ENCODE measurements at places on chromosomes 2 and 18. TPM values are rescaled to one million over a fixed set of nuclear protein-coding genes. Genes with fewer than 3 reads are reported as not detected.

- H3K4me3 ChIP-seq, result no peak overlapping the region
- peaks cover 10% of the 10 kb centered on the region for H3K36me3 ChIP-seq
- no peak overlapping the region for H3K27ac ChIP-seq
Observed at GRCh38 chr2:232325324-232326273, 53.0 kb upstream of the ALPP start.

- no peak overlapping the region for H3K27ac ChIP-seq
- no peaks in the 10 kb centered on the region for H3K4me1 ChIP-seq
- no peaks in the 10 kb centered on the region for H3K36me3 ChIP-seq
- no peak overlapping the region for H3K4me3 ChIP-seq
Observed at GRCh38 chr2:67436221-67436620, 39.1 kb downstream of the ETAA1 start.

GRCh38 chr2:28958689-28959088, 22.4 kb upstream of the TOGARAM2 start:
- no peak overlapping the region for H3K27ac ChIP-seq
- H3K4me3 ChIP-seq, result no peak overlapping the region
- H3K4me1 ChIP-seq, result peaks cover 9% of the 10 kb centered on the region
- no peaks in the 10 kb centered on the region for H3K36me3 ChIP-seq
- no peak for DNase-seq

- H3K27me3 ChIP-seq, result peaks cover 9% of the 10 kb centered on the region
- H3K4me1 ChIP-seq, result no peaks in the 10 kb centered on the region
Observed at GRCh38 chr18:59393381-59393780, 34.3 kb upstream of the LMAN1 start.

- H3K4me3 ChIP-seq, result no peak overlapping the region
- DNase-seq, result no peak
- H3K27me3 ChIP-seq, result no peaks in the 10 kb centered on the region
- no peak overlapping the region for H3K27ac ChIP-seq
- no peaks in the 10 kb centered on the region for H3K4me1 ChIP-seq
- peaks cover 16% of the 10 kb centered on the region for H3K36me3 ChIP-seq
Observed at GRCh38 chr2:85661139-85661858, 6.7 kb downstream of the SFTPB start.

RAB6D gene
- not detected for polyA plus RNA-seq

- no peak for DNase-seq
- no peaks in the 10 kb centered on the region for H3K36me3 ChIP-seq
- H3K27ac ChIP-seq, result no peak overlapping the region
Observed at GRCh38 chr18:78913395-78913794, 66.2 kb upstream of the SALL3 start.

DNA sequence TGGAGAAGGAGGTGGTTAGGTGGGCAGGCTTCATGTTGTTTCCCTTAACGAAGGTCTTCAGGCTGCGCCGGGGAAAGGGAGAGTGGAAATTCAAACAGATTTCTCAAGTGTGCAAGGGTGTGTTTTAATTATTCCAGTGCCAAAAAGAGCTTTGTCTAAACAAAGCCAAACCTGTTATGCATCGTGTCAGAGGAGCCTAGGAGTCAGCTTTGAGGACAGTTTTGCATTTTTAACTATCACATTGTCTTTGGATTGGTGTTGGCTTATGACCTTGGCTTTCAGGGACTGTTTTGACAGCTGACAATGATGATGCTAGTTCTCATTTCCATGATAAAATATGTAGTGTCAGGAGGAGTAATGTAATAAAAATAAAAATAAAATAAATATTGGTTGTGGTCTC, 144.8 kb downstream of the LDLRAD4 start:
- no peaks in the 10 kb centered on the region for H3K36me3 ChIP-seq
- no peaks in the 10 kb centered on the region for H3K4me1 ChIP-seq
- no peak overlapping the region for H3K27ac ChIP-seq
- H3K27me3 ChIP-seq, result no peaks in the 10 kb centered on the region
- DNase-seq, result no peak
- no peak overlapping the region for H3K4me3 ChIP-seq

TTC21B gene
- 4.3 TPM for polyA plus RNA-seq

GRCh38 chr18:11807233-11807632, 44.0 kb upstream of the CHMP1B start:
- DNase-seq, result no peak
- no peaks in the 10 kb centered on the region for H3K27me3 ChIP-seq
- H3K36me3 ChIP-seq, result no peaks in the 10 kb centered on the region

SLC4A5 gene
- 0.45 TPM for polyA plus RNA-seq

DNA sequence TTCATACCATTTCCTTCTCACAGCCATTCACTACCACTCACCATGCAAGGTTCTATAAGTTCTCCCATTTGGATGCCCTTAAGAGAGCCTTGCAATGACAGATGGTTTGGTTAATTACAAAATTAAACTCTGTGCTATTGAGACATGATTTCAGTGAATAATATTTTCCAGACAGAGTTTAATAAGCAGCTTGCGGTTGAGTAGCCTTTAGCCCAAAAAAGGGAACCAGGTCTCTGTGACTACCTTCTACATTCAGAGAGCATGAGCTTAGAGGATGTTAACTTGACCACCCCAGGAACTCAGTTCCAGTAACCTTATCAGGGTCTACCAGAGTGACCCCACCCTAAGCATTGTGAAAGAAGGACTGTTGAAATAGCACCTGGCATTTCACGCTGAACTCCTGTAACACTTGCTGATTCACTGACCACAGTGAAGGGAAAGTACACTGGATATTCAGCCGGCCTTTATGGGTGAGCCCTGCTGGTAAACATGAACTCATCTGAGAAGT, 1173.1 kb upstream of the ZEB2 start:
- H3K4me1 ChIP-seq, result no peaks in the 10 kb centered on the region
- no peaks in the 10 kb centered on the region for H3K36me3 ChIP-seq
- H3K27me3 ChIP-seq, result no peaks in the 10 kb centered on the region
- DNase-seq, result no peak

DNA sequence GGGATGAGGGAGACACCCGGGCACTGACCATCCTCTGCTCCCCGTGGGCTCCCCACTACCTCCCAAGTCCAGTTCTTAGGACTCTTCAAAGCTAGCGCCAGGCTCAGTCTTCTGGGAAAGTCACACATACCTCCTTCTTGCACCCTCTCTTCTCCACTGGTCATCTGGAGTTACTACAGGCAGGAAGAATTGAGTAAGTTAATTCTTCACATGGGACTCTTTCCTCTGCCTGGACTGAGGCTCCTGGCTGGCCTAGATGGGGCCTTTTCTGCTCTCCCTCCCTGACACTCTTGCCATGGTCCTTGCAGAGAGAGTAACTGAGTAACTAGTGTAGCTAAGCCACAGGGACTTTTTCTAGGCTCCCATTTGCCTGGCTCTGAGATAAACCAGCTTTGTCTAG, 96.5 kb upstream of the CELF4 start:
- H3K27me3 ChIP-seq, result no peaks in the 10 kb centered on the region
- no peak overlapping the region for H3K4me3 ChIP-seq
- H3K4me1 ChIP-seq, result no peaks in the 10 kb centered on the region
- H3K36me3 ChIP-seq, result no peaks in the 10 kb centered on the region

DNA sequence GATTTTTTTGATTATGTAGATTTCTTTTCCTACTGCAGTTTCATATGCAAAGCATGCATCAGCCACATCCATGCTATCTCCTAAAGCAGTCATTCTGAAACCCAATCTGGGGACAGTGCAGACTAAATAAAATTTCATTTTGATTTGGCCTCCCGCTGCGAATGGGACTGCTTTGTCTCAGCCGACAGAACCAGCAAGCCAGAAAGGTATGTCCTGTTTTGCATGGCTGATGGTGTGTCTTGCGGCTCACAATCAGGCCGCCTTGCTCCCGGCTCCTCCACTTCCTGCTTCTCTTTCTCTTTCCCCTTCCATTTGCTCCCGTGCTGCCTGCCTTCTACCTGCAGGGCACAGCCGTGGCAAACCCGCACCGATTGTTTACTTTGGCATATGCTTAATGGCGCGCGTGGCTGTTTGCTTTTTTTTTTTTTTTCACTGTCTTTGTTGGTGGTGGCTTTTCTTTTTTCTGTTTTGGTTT, 419.6 kb upstream of the POU3F3 start:
- H3K4me1 ChIP-seq, result peaks cover 4% of the 10 kb centered on the region
- no peak overlapping the region for H3K4me3 ChIP-seq
- peaks cover 22% of the 10 kb centered on the region for H3K27me3 ChIP-seq
- H3K36me3 ChIP-seq, result no peaks in the 10 kb centered on the region

DNA sequence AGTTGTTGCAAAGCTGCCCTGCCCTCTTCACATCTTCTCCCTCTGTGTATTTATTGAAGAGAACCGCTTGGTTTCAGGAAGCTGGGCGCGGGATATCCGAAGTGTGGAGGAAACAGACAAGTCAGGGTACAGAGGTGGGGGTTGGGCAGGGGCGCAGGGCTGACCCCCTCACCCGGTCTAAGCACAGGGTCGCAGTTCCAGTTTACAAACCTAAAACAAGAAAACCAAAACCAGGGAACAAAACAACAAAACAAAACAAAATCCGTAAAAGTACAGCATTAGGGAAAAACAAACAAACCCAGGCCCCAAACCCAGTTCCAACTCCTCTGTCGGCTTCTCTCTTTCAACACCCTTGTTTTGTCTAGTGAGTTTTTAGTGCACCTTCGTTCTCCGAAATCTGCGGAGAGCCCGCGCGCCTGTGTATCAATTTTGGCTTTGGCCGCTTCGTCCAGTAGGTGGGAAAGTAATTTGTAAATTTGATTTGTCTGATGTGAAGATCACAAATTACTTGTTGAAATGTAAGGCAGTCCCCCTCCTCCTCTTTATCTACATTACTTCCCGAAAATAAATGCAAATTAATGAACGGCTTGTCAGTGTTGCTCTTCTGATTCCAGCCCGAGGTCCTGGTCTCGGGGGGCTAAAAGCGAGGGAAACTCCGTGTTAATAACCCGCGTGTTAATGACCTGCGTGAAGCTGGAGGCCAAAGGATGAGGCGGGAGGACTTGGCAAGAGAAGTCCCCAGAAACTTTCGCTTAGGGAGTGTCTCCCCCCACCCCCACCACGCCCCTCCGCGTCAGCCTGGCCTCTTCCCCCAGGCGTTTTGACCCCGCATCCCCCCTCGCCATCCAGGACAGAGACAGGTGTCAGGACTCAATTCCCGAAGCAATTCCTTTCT, 6.9 kb downstream of the OTX1 start:
- H3K4me1 ChIP-seq, result peaks cover 80% of the 10 kb centered on the region
- no peak overlapping the region for H3K27ac ChIP-seq
- no peak for DNase-seq
- no peaks in the 10 kb centered on the region for H3K36me3 ChIP-seq
- peak overlapping the region; percentile 60 for H3K4me3 ChIP-seq
- peaks cover 100% of the 10 kb centered on the region for H3K27me3 ChIP-seq

DNA sequence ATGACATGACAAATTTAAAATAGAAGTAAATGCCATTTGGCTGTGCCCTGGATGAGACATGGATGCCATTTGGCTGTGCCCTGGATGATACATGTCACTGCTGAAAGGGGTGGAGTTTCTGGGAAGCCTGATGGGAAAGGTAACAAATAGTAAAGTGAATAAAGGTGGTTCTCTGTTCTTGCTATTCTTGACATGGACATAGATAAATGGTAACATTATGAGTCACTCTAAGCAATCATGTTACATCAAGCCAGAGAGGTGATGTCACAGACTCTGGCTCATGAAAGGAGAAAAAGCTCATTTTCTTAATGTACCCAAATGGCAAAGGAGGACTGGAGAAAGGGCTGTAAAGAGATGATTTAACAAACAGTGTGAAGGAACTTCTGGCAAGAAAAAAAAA, 86.4 kb downstream of the EML6 start:
- no peaks in the 10 kb centered on the region for H3K36me3 ChIP-seq
- no peaks in the 10 kb centered on the region for H3K27me3 ChIP-seq
- no peaks in the 10 kb centered on the region for H3K4me1 ChIP-seq

GRCh38 chr18:31677592-31677991, 6.8 kb downstream of the B4GALT6 start:
- H3K27me3 ChIP-seq, result no peaks in the 10 kb centered on the region
- no peak for DNase-seq
- peaks cover 5% of the 10 kb centered on the region for H3K4me1 ChIP-seq
- no peak overlapping the region for H3K27ac ChIP-seq

GRCh38 chr2:239606741-239607516, 206.1 kb upstream of the HDAC4 start:
- no peak for DNase-seq
- no peaks in the 10 kb centered on the region for H3K36me3 ChIP-seq
- H3K4me1 ChIP-seq, result peaks cover 51% of the 10 kb centered on the region
- H3K27me3 ChIP-seq, result no peaks in the 10 kb centered on the region

- no peaks in the 10 kb centered on the region for H3K27me3 ChIP-seq
- no peaks in the 10 kb centered on the region for H3K4me1 ChIP-seq
- H3K4me3 ChIP-seq, result no peak overlapping the region
Observed at GRCh38 chr18:20971886-20972267, 139.7 kb downstream of the ROCK1 start.

DNA sequence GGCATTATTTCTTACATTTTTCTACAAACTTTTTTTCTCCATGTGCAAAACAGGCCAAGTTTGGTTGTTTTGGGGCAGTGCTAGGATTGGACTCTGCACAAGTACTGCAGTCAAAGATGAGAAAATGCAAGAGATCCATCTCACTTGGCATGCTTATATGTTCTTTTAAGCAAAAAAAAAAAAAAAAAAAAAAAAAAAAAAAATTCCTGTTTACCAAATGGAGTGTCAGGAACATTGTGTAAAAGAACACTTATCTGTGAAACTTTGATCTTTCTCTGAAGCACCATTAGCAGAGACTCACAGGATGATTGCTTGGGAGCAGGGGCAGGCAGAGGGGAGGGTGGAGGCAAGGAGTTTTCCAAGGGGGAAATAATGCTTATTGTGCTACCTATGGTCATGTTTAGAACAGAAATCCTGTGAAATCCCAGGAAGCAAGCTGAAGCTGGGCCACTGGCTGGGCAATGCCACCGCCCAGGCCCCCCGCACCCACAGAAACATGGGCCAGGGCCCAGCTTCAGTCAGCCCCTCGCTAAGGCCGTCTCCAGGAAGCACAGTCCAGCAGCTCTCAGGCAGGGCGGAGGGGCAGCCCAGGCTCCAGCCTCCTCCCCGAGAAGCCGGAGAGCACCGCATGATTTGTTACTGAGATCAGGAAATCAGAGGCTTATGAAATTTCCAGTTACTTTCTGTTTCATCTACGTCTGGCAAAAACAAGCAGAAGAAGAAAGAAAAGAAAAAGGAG, 229.4 kb downstream of the ZNF516 start:
- H3K27me3 ChIP-seq, result peaks cover 7% of the 10 kb centered on the region
- DNase-seq, result no peak
- H3K4me3 ChIP-seq, result peak overlapping the region; percentile 7
- H3K4me1 ChIP-seq, result peaks cover 17% of the 10 kb centered on the region

- H3K27ac ChIP-seq, result no peak overlapping the region
- no peak overlapping the region for H3K4me3 ChIP-seq
- no peaks in the 10 kb centered on the region for H3K36me3 ChIP-seq
- no peak for DNase-seq
Observed at GRCh38 chr2:190763100-190763499, 114.2 kb downstream of the NAB1 start.

- H3K27me3 ChIP-seq, result no peaks in the 10 kb centered on the region
- H3K4me3 ChIP-seq, result no peak within 1 kb of the TSS
- DNase-seq, result peak; percentile 82
- peaks cover 7% of the 10 kb centered on the region for H3K4me1 ChIP-seq
- no peaks in the 10 kb centered on the region for H3K36me3 ChIP-seq
Observed at GRCh38 chr2:164954954-164955701, at the start of gene SLC38A11. SLC38A11 (minus strand) TSS chr2:164955525; CDS start chr2:164955247, 278 bp downstream.

- no peak for DNase-seq
- H3K36me3 ChIP-seq, result no peaks in the 10 kb centered on the region
- no peak overlapping the region for H3K27ac ChIP-seq
Observed at GRCh38 chr18:62996566-62996965, 281.2 kb downstream of the PHLPP1 start.

GPR155 gene
- polyA plus RNA-seq, result 1.4 TPM
